Right atrium auricular region (tissue), 2 donors: ENCODE measurements at places on chromosomes 7 and 10. TPM values are rescaled to one million over a fixed set of nuclear protein-coding genes. Genes with fewer than 3 reads are reported as not detected.

GRCh38 chr7:45993621-45994020 lies 72.5 kb upstream of the IGFBP3 start:
- no peak for DNase-seq

The SPOCK2 gene
- 19.3 TPM for total RNA-seq

The LFNG gene
- total RNA-seq, result 3.8 TPM

DNA sequence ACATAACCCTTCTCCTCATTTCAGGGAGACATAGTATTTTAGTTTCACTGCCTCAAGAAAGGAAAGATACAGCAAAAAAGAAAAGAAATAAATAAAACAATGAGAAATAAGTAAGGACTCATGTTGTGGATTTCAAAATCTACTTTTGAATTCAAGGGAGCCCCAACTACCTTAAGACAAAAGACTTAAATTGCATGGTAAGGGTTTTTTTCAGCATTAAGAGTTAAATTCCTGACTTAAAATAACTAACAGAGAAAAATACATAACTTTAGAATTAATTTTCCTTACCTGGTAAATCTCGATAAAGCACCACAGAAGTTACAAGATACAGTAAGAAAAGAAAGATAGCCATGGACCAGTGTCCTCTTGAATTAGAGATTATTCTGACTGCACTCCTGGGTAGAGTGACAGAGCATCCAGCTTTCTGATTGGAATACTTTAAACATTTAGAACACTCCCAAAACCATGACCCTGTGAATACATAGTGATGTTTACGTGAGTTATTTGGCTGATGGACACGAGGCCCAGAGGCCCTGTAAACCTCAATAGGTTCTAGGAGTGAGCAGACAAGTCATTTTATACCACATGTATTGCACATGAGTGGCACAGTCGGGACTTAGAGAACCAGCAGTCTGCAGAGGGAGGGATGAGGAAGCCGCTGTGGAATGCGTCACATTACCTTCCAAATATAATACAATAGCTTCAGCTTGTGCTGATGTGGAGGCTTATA lies 292.5 kb upstream of the SEMA3C start:
- DNase-seq, result no peak

DNA sequence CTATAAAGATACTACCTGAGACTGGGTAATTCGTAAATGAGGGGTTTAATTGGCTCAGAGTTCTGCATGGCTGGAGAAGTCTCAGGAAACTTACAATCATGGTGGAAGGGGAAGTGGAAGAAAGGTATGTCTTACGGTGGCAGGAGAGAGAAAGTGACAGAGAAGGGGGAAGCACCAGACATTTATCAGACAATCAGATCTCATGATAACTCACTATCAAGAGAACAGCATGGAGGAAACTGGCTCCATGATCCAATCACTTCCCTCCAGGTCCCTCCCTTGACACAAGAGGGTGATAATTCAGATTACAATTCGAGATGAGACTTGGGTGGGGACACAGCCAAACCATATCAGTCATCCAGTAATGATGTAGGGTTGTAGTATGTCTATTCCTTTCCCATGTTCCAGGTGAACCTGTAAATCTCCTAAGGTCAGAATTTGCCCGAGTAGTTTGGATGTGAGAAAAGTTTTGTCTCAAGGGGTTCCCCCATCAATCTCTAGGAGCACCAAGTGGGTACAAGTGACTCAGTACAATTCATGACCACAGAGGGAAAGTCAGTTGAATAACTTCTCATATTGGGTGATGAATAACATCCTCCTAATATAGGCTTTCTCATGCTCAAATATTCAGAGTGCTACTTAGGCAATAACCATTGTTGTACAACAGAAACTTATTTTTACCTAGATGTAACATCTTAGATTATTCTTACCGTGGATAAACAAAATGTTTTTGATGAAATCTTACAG lies 39.7 kb upstream of the MTPN start:
- DNase-seq, result no peak

DNA sequence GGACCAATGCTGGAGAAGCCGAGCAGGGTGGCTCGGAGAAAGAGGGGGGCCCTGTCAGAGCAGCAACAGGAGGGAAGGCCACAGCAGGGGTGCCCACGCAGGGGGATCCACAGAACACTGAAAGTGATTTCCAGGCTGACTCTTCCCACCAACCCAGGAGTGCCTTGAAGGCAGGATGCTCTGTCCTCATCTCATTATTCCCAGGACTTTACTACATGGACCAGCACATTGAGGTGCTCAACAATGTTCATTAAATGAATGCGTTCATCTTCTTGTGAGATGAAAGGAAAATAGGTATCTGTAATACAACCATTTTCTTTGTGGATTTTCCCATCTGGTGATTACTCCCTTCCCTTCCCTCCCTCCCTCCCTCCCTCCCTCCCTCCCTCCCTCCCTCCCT lies 71.0 kb downstream of the COL26A1 start:
- no peak for DNase-seq

The SFRP5 gene
- total RNA-seq, result 260 TPM

The FKBP6 gene
- total RNA-seq, result not detected

GRCh38 chr7:139798892-139799291 lies 21.1 kb upstream of the HIPK2 start:
- no peak for DNase-seq

The CPVL gene
- total RNA-seq, result 11.8 TPM

The CCL24 gene
- not detected for total RNA-seq

The MRPS17 gene
- total RNA-seq, result 14.1 TPM

DNA sequence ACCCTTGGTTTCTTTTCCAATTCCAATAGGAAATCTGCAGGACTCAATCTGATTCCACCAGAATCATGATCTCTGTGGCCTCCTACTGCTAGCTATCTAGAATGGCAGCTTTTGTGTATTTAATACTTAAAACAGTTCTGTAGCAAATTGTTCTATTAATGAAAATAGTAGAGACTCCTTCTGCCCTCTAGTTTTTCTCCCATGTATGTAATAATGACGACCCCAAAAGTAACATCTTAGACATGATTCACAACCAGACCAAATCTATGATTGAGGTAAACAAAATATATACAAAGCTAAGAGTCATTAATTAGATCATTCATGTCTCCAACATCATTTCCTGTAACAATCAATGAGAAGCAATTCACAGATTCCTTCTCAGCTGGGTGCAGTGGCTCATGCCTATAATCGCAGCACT lies 259.1 kb upstream of the MKLN1 start:
- no peak for DNase-seq

- DNase-seq, result no peak
Observed at GRCh38 chr7:4115941-4116610, 566.0 kb upstream of the FOXK1 start.

The SEMA3C gene
- total RNA-seq, result 58.3 TPM

GRCh38 chr7:124843336-124843735 lies 77.7 kb upstream of the GPR37 start:
- DNase-seq, result no peak

The HOXA5 gene
- 0.96 TPM for total RNA-seq

DNA sequence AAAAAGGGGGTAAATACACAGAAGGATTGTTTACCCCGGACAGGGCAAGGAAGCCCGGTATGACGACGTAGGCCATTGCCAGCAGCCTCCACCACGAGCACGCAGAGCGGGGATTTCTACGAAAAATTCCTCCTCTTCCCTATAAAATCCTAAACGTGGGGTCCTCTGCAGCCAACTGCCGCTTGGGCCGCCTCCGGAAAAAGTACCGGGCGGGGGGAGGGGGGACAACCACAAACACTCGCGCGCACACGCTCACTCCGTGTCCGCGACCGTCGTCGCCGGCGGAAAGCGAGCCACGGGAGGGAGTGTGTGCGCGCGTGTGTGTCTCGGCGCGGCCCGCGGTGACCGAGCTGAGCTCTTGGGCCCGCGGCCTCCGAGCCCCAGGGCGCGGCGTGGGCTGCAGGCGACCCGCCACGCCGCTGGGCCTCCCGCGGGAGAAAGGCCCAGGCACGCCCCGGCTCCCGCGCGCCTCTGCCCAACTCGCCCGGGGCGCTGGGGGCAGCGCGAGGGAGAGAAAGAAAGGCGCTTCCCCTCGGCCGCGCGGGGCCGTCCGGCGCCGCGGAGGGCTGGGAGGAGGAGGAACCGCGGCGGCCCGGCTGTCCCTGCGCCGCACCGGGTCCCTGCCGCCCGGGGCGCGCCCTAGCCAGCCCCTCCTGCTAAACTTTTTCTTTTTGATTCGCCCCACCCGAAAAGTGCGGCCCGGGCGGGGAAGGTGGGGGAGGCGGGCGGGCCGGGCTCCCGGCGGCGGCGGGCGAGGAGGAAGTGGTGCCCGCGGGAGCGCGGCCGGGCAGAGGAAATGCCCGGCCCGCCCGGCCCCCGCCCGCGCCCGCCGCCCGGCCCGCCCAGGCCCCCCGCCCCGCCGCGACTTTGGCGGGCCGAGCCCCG lies 1.5 kb downstream of the CTBP2 start:
- DNase-seq, result peak; percentile 59

- no peak for DNase-seq
Observed at GRCh38 chr7:107209565-107209964, 40.8 kb downstream of the HBP1 start.

The NODAL gene
- not detected for total RNA-seq

DNA sequence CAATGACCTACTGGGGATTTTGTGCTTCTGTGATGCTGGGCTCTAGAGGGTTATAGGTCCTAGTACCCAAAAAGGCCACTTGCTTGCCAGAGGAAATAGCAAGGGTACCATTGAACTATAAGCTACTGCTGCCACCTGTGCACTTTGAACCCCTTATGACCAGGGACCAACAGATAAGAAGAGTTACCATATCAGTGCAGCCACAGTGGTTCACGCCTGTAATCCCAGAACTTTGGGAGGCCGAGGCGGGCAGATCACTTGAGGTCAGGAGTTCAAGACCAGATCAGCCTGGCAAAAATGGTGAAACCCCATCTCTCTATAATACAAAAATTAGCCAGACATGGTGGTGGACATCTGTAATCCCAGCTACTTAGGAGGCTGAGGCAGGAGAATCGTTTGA lies 15.5 kb upstream of the CNOT4 start:
- DNase-seq, result no peak

The PDLIM1 gene
- total RNA-seq, result 130 TPM

The SPDYE1 gene
- not detected for total RNA-seq

DNA sequence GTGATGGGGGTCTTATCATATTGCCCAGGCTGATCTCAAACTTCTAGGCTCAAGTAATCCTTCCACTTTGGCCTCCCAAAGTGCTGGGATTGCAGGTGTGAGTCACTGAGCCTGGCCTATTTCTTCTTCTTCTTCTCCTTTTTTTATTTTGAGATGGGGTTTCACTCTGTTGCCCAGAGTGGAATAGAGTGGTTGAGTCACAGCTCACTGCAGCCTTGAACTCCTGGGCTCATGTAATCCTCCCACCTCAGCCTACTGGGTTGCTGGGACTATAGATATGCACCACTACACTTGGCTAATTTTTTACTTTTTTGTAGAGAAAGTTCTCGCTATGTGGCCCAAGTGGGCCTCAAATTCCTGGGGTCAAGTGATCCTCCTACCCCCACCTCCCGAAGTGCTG lies 124.3 kb downstream of the SKIDA1 start:
- DNase-seq, result no peak

The CCDC146 gene
- total RNA-seq, result 3.6 TPM

- no peak for DNase-seq
Observed at GRCh38 chr7:16492513-16493062, 27.1 kb upstream of the SOSTDC1 start.

DNA sequence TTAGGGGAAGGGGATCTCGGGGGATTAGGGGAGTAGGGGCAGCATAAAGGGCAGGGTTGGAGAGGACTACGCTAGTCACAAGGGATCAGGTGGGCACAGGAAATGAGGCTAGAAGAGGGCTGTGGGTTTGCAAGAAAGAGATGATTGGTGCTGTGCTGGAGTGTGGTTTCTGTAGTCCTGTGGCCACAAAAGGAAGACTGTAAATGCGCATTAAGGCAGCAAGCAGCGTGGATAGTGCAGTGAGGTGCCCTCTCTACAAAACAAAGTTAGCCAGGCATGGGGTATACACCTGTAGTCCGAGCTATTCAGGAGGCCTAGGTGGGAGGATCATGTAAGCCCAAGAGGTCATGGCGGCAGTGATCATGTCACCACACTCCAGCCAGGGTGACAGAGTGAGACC lies 212.1 kb downstream of the MLLT10 start:
- DNase-seq, result no peak

The TMEM236 gene
- 0.90 TPM for total RNA-seq

DNA sequence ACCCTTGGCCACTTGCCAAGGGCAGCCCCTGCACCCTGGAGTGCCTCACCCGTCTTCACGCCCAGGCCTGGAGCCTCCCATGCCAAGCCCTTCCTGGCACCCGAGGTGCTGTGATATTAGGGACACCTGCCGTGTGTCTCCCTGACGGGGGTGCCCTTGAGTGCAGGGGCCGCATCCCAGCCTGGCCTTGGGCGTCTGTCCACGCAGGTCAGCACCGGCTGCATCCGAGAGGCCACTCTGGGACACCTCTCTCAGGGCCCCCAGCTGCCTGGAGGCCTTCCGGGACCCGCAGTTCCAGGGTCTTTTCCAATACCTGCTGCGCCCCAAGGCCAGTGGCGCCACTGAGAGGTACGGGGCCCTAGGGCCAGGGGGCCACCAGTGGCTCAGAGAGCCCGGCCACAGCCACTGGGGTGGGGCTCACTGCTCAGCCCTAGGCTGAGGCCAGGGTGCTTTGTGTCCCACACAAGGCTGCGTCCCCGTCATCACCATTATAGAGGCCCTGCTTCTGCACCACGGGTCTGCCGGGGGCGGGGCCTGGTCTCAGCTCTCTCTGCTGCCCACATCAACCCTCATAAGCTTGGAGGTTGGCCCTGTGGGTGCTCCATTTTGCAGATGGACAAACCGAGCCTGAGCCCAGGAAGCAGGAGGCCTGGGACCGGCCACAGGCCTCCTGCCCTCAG lies 12.7 kb downstream of the AP5Z1 start:
- DNase-seq, result no peak

- DNase-seq, result no peak
Observed at GRCh38 chr7:31775556-31775955, 88.5 kb downstream of the PPP1R17 start.

DNA sequence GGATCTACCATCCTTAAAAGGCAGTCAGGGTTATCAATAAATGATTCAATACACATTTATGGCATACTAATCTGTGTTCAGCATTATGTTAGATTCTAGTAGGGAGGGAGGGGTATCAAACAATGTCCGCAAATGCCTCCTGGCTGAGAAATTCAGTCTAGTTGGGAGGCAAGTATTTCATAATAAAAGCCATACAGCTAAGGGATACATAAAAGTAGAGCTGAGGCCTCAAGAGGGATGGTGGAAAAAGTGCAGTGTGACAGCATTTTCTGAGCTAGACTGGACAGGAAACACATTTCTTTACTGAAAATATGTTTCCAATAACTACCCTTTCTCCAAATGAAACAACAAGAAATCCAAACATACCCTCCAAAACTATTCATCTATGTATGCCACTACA lies 152.8 kb upstream of the LRRN3 start:
- DNase-seq, result no peak

GRCh38 chr10:97522071-97522470 lies 23.3 kb downstream of the UBTD1 start:
- DNase-seq, result no peak

- no peak for DNase-seq
Observed at GRCh38 chr10:23055424-23056185, 39.8 kb upstream of the MSRB2 start.

The FLNC gene
- total RNA-seq, result 646 TPM

DNA sequence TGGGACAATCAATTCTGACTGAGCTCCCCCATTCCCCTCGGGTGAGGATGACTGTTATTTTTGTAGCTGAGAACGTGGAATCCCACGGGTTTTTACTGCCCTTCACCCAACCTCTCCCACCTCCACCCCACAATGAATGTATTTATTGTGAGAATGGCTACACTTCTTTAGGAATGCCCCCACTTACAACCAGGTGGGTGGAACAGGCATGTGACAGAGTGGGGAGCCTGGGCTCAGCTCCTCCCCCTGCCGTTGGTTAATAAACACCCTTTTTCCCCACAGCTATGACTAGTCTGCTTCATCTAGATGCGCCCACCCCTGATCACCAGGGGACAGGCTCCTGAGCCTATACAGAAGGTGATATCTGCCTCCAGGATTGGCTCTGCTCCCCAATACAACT lies 2.0 kb downstream of the MRPL43 start:
- no peak for DNase-seq

The OR9A2 gene
- not detected for total RNA-seq
